DMS153 (cell line): ENCODE measurements at places on chromosomes 2 and 18.

DNA sequence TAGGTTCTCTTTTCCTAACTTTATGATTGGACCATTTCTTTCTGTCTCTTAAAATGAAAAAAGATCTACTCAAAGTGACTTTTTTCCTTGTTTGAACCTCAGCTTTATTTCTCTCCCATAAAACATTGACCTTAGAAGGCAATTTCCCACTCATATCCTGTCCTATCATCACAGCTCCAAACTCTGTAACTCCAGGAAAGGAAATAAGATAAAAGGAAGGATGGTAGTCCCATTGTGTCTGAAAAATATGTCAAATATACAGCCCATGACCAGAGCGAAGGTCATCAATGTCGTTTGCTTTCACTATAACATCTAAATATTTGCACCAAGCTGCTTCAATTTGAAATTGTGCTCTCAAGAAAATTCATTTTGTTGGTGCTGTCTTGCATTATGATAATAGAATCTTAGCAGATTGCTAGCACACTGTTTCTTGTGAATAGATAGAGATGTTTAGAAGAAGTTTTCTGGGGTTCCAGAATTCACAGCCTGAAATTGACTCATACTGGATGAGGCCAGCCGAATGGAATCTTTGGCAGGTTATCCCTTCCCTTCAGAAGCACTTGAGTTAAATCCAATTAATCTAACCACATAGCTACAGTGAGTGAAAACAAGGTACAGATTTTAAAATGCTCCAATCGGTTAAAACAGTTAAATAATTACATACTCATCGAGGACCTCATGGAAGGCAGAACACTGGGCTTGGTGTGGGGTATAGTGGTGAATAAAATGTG, 95.1 kb downstream of the CRIM1 start:
- DNase-seq: no peak

GRCh38 chr2:204363513-204363912, 181.8 kb upstream of the PARD3B start:
- no peak for DNase-seq

DNA sequence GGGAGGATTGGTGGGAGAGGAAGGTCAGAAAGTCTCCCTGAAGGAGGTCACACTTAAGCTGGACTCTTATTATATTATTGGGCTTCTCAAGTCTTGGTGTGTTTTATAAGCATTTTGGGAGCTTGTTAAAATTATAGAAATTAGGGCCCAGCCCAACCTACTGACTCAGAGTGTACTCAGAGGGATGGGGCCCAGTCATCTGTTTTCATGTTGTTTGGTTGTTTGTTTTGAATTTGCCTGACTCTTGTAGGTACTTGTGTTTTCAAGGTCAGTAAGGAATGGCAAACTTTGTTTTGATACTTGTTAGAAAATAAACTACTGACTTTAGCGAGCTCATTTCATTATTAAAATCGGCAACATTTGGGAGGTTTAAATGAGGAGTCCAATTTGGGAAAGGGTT, 152.0 kb downstream of the INSIG2 start:
- no peak for DNase-seq

GRCh38 chr2:237874585-237875161, 15.2 kb downstream of the RAMP1 start:
- DNase-seq: no peak

- DNase-seq: no peak
These were observed 2.7 kb downstream of the TMEM163 start for GRCh38 chr2:134715932-134716643.

GRCh38 chr2:152609154-152609553, 108.1 kb downstream of the PRPF40A start:
- no peak for DNase-seq

GRCh38 chr2:12603781-12604295, 112.9 kb upstream of the TRIB2 start:
- DNase-seq: no peak

GRCh38 chr2:173218326-173219056, 136.2 kb upstream of the CDCA7 start:
- DNase-seq: no peak

- no peak for DNase-seq
These were observed 361.4 kb downstream of the DLGAP1 start for GRCh38 chr18:4093676-4094075.

GRCh38 chr2:66633631-66634030, 198.7 kb downstream of the MEIS1 start:
- DNase-seq: no peak

- DNase-seq: no peak
These were observed 12.5 kb upstream of the REG1B start for GRCh38 chr2:79100285-79100684.

GRCh38 chr2:222942561-222942960, 81.7 kb downstream of the ACSL3 start:
- DNase-seq: no peak

DNA sequence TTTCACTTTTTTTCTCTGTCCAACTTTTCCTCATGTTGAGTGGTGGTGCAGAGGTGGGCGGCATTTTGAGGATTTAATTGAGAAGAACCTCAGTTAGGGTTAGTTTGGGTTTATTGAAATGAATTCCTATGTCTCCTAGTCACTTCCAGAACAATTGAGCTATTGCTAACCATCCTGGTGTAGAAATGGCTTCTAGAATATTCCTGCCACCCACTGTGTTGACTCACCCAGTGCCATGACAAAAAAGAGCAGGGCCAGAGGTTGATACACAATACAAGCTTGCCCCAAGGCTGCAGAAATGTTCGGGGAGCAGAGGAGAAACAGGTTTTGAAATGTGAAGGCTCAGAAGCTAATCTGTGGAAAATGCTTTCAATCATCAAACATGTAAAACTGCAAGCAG, 167.1 kb upstream of the TRIB2 start:
- no peak for DNase-seq
